CD4-positive, alpha-beta T cell treated with Interleukin-17A for 1 hour (primary cell): ENCODE measurements at places on chromosomes 6 and 20.

- no peak for DNase-seq
Measured at GRCh38 chr20:44901974-44902373, 7.9 kb upstream of the PABPC1L start.

- no peak for DNase-seq
Measured at GRCh38 chr20:14333721-14334120, 3.7 kb downstream of the FLRT3 start.

DNA sequence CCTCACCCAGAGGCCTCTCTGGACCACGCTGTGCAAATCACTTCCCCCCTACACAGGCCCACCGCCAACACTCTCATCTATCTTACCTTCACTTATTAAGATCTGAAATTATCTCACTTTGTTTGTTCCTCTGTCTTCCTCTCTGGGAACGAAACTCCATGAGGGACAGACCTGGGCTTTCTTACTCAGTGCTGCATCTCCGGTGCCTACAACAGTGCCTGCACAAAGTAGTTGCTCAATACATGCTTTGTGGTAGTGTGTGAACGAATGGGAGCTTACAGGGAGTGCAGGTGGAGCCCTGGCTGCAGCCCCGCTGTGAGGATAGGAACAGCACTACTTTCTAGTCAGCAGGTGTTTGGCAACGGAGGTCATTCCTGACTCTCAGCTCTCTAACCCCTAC, 5.3 kb downstream of the CASS4 start:
- DNase-seq = no peak

GRCh38 chr20:19968466-19969073, 48.6 kb upstream of the NAA20 start:
- DNase-seq = peak; percentile 53

GRCh38 chr6:148367411-148368024, 24.9 kb downstream of the SASH1 start:
- no peak for DNase-seq

DNA sequence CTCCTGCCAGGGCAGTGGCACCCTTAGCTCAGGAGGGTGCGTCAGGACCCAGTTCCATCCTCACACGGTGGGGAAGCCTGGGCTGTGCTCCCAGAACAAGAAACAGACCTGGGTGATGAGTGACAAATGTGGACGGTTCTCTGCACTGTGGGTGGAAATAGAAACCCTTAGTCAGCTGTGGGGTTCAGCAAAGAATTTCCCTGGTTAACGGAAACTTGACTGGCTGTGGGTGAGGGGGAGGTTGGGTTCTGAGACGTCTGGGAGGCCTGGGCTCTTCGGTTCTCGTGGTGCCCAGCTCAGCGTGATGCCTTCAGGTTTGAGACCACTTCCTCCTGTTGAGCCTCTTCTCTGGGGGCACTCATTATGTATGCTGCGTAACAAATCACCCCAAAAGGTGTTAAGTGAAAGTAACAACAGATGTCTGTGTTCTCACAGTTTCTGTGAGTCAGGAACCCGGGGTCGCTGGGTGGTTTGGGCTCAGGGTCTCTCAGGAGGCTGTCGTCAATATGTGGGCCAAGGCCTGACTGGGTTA, 53.1 kb upstream of the FAM83D start:
- peak; percentile 88 for DNase-seq

GRCh38 chr20:36319356-36320260, 13.5 kb downstream of the DLGAP4 start:
- no peak for DNase-seq

GRCh38 chr20:50273601-50274491, 83.2 kb downstream of the CEBPB start:
- DNase-seq = no peak

- no peak for DNase-seq
Measured at GRCh38 chr6:155031091-155031490, 36.0 kb downstream of the TIAM2 start.

GRCh38 chr6:99254616-99255550, 94.6 kb downstream of the FAXC start:
- no peak for DNase-seq

DNA sequence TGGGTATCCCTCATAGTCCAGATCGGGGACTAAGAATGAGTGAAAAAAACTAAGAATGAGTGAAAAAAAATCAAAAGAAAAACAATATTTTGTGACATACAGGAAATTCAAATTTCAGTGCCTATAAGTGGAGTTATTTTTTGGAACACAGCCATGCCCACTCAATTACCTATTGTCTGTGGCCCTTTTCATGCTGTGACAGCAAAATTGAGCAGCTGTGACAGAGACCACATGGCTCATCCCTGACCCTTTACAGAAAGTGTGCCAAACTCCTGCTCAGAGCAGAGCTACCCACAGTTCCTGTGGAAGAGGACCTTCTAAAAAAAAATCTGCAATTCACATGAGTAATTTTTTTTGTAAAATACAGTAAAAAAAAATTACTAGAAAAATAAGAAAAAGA, 1.4 kb downstream of the NCR2 start:
- no peak for DNase-seq

DNA sequence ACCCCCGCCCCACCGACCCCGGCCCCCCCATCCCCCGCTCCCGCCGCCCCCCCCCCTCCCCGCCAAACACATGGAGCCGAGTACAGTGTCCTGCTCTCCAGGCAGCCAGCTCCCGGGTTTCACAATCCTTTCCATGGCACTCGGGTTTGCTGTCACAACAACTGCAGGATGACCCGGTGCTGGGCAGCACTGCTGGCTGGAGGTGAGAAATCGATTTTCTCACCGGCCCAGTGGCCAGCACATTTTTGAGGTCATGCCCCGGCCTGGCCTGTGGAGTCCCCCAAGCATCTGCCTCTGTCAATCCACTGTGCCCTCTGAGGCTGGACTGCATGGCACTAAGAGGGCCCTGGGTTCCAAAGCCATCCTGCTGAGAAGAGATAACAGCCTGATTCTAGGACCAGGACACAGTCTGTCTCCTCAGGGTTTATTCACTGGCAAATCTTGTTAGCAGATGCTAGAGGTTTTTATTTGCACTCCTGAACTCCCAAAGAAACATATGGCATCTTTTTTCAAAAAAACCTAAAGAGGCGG, 129.5 kb downstream of the NFATC2 start:
- no peak for DNase-seq

GRCh38 chr6:98014442-98015201, 731.6 kb upstream of the MMS22L start:
- no peak for DNase-seq

- DNase-seq = no peak
Measured at GRCh38 chr20:23145281-23145700, 59.2 kb upstream of the CD93 start.

DNA sequence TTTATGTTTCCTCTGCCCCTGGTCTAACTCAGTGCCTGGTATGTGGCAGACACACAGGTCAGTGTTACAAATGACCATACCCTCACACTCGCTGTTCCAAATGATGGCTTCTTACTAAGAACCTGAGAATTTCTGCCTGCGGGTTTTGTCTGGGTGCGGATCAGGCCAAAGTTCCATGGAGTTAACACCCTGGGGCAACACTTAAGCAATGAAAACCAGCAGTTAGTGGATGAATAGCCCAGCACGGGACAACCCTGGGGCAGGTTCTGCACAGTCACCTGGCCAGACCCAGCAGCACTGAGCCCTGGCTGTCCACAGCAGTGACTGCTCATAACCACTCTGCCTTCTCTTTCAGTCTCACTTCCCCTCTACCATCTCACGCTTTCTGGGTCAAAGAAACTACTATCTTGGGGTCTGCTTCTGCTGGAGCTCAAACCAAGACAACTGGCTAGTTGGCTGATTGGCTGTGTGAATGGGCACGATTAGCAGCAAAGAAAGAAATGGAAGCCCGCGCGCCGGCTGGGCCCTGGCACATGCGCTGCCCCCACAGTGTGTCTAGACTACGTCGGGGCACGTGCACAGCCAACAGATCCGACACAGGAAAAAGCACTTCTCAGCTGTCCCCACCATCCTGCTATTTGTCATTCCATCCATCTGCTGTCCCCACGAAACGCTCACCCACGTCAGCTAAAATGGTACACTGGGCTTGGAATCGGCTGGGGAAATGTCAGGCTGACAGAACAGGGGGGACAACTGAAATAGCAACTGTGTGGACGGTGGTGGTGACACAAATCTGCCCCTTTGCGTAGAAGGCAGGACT, 36.6 kb downstream of the MGME1 start:
- no peak for DNase-seq

DNA sequence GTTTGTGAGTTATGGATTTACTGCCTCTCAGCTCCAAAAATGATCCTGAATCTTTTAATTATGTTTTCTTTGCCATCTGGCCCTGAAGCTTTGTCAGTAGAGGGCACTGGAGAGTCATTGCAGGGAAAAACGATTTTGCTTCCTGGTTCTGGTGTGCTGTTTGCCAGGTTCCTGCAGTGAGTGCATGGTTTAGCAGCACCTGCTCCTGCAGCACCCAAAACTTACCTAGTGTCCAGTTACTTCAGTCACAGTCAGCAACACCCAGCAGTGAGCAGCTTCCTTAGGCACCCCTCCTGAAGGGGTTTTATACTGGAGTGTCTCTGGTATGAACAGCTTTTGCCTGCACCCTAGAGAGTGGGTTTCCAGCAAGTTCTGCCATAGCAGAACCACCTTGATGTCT, 6.0 kb upstream of the TRIM26 start:
- DNase-seq = peak; percentile 72

DNA sequence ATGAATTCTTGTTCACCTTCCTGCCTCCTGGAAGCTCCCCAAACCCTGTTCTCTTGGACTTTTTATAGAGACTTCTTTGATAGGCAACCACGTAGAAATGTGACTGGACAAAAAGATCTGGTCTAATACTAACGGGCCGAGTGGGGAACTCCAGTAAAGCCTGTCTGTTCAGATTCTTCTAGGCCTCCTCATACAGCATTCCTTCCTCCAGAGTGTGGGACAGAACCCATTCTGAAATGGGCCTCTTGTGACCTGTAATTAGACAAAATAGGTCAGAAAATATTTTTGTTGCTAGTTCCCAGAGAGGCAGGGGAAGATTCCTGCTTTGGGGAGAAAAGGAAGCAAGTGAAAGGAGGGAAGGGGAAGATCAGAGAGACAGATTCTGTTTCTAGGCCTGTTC, 374.3 kb downstream of the CDH26 start:
- DNase-seq = no peak

- no peak for DNase-seq
Measured at GRCh38 chr6:129513471-129513870, 196.5 kb downstream of the ARHGAP18 start.

DNA sequence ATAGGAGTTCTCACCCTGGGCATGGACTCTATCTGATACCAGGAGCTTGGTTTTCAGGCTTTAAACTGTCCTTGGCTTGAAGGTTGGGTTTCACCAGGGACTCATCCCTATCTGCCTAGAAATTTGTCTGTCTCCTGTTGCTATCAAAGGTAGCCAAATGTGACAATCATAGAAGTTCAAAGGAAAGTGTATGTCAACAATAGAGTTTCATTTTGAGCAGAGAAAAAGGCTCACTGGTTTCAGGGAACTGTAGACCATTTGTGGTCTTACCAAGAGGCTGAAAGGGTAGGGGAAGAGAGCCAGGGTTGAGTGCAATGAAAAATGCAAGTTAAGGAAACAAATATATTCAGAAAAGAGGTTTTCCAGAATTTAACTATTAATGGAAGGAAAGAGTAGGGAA, 966.8 kb upstream of the CITED2 start:
- DNase-seq = no peak

DNA sequence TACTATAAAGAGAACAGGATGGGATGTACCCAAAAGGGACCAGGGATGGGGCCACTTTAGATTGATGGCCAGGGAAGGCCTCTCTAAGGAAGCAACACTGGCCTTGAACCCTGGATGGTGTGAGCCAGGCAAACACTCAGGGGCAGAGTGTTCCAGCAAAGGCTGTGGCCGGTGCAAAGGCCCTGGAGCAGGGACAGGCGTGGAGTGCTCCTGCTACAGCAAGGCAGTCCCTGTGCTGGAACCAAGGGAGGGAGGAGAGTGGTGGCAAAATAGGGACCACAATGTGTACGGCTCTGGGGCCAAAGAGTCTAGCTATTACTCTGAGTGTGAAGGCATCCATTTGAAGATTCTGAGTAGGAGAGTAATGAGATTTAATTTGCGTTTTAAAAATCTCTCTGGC, 131.6 kb downstream of the BMP7 start:
- no peak for DNase-seq

DNA sequence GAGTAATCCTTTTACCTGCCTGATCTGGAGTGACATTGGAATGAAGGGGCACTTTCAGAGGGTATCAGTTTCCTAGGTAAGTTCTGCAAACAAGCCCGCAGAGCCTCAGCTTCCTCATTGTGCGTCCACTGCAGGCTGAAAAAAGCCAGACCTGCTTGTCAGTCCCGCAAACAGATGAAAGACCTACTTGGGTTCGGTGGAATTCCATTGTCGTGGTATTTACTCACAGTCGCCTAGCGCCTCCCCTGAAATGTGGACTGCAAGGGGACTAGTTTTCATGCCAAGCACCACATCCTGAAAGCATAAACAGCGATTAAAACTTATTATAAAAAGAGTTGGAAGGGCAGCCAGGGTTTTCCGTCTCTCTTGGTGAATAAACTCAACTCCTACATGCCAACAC, 121.5 kb downstream of the PAX1 start:
- no peak for DNase-seq

DNA sequence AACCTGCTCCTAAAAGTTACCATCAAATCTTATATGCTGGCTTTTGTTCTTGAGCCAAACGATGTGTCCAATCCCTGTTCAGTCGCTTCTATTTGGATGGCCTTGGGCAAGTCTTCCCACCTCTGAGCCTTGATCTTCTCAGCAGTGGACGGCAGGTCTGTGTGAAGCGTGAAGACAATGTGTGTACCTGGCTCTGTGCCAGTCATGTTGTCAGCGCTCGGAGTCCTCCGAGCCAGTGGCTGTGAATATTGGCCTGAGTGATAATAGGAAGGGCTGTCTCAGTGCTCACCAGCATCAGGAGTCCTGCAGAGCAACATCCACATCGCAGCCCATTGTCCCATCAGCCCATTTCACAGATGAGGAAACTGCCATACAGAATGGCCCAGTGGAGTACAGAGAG, 219.0 kb downstream of the CDC5L start:
- no peak for DNase-seq

DNA sequence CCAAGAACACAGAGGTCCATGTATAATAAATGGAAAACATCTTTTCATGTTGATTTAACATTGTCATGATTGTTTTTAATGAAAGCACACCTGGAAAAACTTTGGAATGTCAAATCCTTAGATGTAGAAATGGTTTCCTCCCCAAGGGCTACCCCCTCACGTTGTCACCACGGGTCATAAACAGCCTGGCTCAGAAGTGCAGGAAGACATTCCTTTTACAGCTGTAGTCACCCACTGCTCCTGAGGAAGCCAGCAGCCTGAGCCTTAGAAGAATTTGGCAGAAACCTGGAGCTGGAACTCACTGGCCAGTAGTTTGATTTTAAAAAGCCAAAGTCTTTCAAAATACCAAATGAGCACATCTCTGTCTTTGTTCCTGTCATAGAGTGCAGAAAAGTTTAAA, 23.7 kb downstream of the ADGRF5 start:
- DNase-seq = no peak
